Activated T-helper 1 cell treated with anti-CD3 and anti-CD28 coated beads, Interleukin-12 subunit alpha, Interleukin-12 subunit beta, Interleukin-2, Interleukin-4 antibody, amounts not matched to agents 30 ng/mL and 10 ng/mL and 1 ng/mL, durations not matched to agents 14 hours and 24 hours and 36 hours (primary cell): ENCODE measurements at places on chromosomes 2 and 18. TPM values are rescaled to one million over a fixed set of nuclear protein-coding genes. Genes with fewer than 3 reads are reported as not detected.

Gene GNLY
- 141 and 152 TPM in 2 replicates for total RNA-seq

Gene AGXT
- not detected in 2 replicates for total RNA-seq

Gene RAB6C
- 0.07 TPM in 1 of 2 replicates, not detected in the other for total RNA-seq

Gene ALKAL2
- total RNA-seq: 0.18 TPM in 1 of 2 replicates, not detected in the other

Gene CRYGD
- total RNA-seq: not detected in 2 replicates

Gene VWA3B
- not detected in 2 replicates for total RNA-seq

Gene PARD6G
- 0.10 and 0.15 TPM in 2 replicates for total RNA-seq
